Occipital lobe (tissue), 3 donors: ENCODE measurements at places on chromosomes 1 and 21.

- DNase-seq: no peak
Measured at GRCh38 chr1:201444792-201445191, 23.3 kb upstream of the TNNI1 start.

GRCh38 chr1:114453361-114453784 lies 57.6 kb downstream of the TRIM33 start:
- no peak for DNase-seq

GRCh38 chr21:45130324-45130774 lies 56.0 kb downstream of the ADARB1 start:
- no peak for DNase-seq

- no peak for DNase-seq
Measured at GRCh38 chr1:55579332-55580001, 364.3 kb upstream of the USP24 start.

- no peak for DNase-seq
Measured at GRCh38 chr1:240287722-240288121, 196.0 kb downstream of the FMN2 start.

DNA sequence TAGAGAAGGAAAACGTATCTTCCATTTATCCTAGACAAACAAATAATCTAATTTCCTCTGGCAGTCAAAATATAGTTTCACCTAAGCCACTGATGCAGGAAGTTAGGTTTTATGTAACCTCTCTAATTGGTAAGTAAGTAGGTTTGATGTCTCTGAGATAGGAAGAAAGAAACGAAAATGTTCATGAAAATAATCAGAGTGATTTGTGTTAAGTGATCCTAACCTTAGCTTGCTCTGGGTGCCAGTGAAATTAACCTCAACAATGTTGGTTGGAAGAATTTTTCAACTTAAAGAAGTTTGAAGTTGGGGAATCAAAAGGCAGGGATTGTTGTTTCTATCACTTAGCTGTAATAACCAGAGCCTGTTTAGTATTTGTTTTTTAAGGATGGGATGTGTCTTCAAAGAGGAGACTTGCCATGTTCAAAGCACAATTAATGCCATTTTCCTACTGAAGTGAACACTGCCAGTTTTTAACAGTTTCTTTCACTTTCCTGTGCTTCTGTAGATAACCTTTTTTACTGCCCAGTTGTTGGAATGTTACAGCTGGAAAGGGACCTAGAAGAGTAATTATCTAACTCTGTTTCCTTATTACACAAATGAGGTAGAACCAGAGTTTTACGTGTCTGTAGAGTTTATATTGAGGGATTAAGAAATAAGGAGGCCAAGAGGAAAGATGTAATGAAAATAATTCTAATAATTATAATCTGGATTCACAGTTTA lies 18.4 kb downstream of the HIPK1 start:
- DNase-seq: no peak

GRCh38 chr1:223794136-223794880 lies 51.4 kb downstream of the TP53BP2 start:
- DNase-seq: no peak

- no peak for DNase-seq
Measured at GRCh38 chr1:156391366-156391677, 22.3 kb downstream of the RHBG start.

- DNase-seq: no peak
Measured at GRCh38 chr1:215523906-215524305, 43.2 kb upstream of the KCTD3 start.

DNA sequence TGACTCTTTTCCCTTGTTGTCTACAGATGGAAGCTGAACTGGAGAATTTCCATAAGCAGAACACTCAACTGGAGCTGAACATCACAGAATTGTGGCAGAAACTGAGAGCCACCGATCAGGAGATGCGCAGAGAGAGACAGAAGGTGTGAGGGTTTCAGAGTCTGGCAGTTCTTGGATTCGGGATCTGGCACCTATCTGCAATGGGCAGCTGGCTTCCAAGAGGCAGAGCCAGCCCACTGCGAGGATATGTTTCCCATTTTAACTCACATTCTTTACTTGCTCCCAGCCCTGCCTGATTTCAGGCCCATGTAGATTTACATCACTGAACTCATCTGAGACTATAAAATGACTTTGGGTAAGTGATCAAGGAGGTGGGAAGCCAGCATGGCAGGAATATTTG lies 37.3 kb upstream of the TMEM125 start:
- peak; percentile 61 for DNase-seq

DNA sequence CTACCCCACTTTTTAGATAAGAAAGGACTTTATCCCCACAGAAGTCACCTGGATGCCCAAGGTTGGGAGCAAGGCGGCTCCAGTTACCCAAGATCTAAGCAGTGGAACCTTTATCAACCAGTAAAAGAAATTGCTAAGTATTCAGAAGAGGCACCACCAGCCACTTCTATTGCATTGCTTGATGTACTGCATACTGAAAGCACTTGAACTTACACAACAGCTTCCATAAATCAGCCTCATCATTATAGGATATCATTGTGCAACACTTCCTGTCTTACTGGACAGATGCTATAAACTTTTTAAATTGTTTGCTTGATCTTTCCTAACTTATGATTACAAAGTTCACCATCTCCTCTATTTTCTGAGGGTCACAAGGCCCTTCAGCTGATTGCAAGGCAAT lies 642.7 kb upstream of the CXADR start:
- DNase-seq: no peak

DNA sequence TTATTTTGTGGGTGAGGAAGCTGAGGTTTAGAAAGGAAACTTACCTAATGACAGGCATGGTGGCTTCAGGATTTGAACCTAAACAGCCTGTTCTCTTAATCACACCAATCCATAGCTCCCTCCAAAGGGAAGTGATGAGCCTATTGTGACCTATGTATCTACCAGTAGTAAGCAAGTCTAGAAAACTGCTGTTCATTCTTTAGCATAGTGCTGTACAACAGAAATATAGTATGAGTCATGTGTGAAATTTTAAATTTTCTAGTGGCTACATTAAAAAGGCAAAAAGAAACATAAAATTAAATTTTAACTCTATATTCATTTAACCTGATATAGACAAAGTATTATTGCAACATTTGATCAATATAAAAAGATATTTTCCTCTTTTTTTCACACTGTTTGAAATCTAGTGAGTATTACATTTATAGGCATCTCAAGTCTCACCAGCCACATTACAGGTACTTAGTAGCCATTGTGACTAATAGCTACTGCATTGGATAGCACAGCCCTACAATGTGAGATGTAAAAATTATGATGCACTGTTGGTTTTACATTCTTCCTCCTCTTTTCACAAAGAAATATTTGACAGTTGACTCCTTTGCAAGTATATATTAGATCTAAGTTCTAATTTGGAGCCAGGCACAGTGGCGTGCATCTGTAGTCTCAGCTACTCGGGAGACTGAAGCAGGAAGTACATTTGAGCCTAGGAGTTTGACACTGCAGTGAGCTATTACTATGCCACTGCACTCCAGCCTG lies 16.6 kb downstream of the IPO9 start:
- no peak for DNase-seq

DNA sequence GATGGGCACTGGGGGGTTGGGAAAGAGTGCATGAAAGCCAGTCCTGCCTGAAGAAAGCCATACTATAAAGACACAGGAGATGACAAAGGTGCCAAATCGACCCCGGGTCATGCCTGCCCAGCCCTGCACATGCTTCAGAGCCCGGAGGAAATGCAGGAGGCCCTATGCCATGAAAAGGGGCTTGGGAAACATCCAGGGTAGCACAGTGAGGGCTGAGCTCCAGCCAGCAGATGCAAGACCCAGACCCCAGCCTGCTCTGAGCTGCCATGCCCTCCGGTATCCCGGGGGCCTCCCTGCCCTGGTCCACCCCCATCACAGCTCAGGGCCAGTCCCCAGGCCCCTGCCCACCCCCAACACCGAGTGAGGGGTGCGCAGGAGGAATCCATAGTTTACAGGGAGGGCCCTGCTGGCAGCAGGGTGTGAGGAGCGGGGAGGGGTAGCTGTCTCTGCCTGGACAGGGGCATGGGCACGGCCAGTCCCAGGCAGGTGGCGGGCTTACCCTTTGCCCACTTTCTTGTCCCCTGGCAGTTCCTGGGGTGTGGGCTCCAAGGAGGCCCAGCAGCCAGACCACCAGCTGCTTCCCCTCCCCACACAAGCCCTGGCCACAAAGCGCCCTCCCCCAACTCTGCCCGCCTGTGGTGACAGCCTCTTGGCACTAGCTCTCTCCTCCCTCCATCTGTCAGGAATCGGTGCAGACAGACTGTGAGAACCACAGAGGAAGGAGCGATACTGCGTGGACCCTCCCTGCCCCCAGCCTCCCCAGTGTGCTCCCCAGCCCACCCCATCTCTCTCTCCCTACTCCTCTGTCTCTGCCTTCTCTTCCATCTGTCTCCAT lies 16.8 kb downstream of the LRP8 start:
- DNase-seq: no peak

GRCh38 chr1:231534703-231535159 lies 6.3 kb downstream of the TSNAX start:
- DNase-seq: no peak

- no peak for DNase-seq
Measured at GRCh38 chr1:56139836-56140235, 439.5 kb downstream of the PLPP3 start.

- DNase-seq: no peak
Measured at GRCh38 chr1:6569033-6569432, 10.8 kb upstream of the ZBTB48 start.

- DNase-seq: peak; percentile 12
Measured at GRCh38 chr1:233905416-233906051, 1.1 kb downstream of the SLC35F3 start.

- no peak for DNase-seq
Measured at GRCh38 chr1:245999697-246000637, 507.1 kb downstream of the SMYD3 start.

DNA sequence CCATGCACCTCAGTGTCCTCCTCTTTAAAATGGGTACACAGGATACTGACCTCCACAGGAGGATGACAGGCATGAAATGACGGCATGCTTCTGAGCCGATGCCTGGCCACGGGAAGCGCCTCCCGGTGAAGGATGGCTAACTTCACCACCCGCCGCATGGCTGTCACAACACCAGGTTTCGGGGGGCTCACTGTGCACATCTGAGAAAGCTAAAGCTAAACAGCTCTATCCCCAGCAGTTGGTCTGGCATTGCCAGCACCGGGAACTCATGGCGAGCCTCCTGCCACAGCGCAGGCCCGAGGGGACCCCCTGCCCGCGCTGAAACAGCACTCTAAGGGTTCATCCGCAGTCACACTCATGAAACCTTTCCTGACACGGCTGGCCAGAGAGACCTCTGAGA lies 16.0 kb downstream of the NPHP4 start:
- no peak for DNase-seq

DNA sequence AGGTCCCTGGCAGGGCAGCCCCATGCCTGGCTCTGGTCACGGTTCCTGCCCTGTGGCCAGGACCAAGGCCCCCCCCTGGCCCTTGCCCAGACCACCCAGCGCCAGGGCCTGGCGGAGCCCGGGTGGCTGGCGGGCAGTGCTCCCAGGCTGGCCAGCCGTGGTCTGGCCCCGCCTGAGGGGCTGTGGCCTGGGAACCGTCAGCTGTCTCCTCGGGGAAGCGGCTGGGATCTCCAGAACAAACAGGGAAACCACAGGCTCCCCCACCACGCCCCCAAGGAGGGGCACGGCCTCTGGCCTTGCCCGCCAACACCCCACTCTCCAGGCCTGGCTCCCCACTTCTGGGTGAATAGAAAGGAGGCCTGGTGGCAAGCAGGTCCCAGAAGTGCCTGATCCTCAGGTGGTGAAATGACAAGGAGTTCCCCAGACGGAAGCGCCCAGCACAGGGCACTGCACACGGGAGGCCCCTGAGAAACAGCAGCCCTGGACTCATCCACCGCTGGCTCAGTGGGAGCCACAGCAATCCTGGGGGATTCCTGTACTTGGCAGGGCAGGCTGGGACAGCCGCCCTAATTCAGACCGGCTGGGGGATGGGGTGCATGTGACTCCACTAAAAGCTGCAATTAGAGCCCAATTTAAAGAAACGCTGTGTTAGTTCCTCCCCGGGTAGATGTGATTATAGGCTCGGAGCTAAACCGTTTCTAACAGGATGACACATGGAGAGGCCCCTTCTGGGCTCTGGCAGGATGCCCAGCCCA lies 78.9 kb downstream of the RAP1GAP start:
- no peak for DNase-seq

DNA sequence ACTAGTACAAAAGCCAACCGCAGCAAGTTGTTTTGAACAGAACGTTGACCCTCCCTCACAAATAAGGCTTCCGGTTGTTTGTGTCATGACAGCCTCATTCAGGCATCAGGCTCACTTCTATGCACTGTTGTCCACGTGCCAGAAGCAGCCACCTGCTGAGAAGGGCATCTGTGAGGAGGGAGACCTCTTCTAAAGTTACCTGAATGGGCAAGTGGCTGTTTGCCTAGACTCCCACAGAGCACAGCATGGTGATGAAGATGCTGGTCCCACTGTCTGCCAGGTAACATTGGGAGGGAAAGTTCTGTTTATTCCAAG lies 176.1 kb downstream of the CLIC6 start:
- DNase-seq: no peak

- DNase-seq: no peak
Measured at GRCh38 chr1:158951956-158952355, 20.6 kb downstream of the PYHIN1 start.

DNA sequence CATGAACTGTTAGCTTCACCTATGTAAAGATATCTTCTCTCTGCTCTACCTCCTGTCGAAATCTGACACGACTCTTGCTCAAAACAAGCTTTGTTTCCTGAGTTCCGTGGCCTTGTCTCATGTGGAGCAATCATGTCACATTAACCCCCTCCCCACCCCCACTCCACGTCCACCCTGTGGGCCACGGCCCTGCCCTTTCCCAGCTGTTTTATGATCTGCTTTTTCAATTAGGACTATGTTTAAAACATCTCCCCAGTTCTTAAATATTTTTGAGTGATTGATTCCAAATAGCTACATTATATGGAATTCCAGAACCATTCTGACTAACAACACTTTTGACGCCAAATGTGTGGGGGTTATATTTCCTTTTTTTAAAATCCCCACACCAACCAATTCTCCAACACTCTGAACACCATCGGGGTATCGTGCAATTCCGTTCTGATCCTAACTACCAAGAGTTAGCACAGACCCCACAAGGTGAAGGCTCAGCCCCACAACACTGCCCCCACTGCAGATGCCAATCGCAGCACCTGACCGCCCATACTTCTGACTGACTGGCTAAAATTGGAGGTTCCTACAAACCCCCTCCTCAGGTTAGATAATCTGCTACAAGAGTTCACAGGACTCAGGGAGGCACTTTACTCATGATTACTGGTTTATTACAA lies 12.7 kb upstream of the S100A8 start:
- no peak for DNase-seq
